ENCODE measurements at places on chromosomes 2 and 18.

GRCh38 chr2:38922902-38923301, 33.2 kb downstream of the ARHGEF33 start:
- DNase-seq = no peak

- DNase-seq = no peak
These were observed 769.2 kb upstream of the FAM98A start for GRCh38 chr2:34368304-34368703.

GRCh38 chr18:26874283-26874682, 8.8 kb upstream of the AQP4 start:
- no peak for DNase-seq

DNA sequence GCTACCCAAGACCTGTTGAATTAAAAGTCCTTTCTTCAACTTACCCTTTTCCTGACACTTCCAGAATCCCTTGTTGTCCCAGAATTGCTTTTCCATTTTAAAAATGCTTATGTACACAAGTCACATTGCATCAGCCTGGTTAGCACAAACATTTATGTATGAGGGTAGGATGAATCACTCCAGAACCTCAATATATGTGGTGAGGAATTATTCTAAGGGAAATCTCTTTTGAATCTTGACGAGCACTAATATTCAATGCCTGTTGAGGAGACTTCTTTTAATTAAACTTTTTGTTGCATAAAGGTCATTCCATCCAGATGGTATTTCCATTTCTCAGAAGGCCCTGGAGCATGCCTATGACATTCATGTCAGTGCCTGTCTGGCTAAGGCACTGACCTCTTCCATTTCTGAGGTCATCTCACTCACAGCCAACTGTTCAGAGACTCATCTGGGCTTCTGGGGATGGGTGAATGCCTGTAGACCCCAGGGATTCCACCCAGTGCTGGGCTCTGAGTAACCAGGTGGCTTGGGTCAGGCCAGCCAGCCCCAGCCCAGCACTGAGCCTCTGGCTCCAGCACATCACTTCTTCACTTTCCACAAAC, 28.2 kb downstream of the ACMSD start:
- DNase-seq = no peak

GRCh38 chr2:178404368-178404767, 46.6 kb downstream of the PRKRA start:
- no peak for DNase-seq

DNA sequence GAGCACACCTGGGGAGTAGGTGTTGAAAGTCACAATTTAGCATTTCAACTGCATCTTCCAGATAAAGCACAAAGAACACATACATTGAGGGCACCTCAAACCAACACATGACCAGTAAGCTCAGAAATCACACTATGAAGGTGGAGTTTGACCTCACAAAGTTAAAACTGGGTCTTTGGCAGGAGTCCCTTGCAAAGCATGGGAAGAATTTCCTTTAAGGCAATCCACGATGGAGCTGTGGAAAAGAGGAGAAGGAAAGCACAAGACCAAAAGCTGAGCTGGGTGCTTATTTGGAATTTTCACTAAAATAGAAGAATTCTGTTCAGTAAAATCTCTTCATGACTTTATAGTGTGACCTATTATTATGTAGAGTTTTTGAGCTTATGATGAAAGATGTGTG, 212.9 kb upstream of the APCDD1 start:
- DNase-seq = no peak

GRCh38 chr2:181458871-181459270, 1.7 kb downstream of the ITGA4 start:
- no peak for DNase-seq
